Fibroblast of skin of right quadriceps (primary cell): ENCODE measurements at places on chromosomes 5 and 9.
A peak's percentile ranks its signal among the peaks of the same experiment; 100 is the strongest.

DNA sequence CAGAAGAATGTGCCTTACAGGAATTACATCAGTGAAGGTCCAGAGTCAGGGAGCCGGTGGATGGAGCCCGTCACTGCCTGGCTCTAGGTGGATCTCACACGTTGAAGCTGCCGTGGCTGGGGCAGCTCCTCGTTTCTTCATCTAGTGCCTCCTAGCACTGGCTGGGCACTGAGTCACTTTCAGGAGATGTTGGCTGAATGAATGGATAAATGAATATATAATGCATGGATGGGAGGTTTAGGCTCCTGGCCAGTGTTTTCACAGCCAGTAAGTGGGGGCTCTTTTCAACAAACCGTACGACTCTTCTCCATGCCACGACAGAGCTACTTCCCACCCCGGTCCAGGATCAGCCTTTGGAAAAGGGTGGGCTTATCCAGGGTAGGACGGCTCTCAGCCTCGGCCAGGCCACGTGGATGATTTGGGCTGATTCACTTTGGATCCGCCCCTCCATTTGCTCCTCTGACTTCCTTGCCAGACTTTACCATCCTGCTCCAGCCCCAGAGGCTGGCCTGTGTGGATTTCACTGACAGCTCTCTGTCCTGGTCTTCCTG, 1.3 kb upstream of the SH3PXD2B start:
- peak; percentile 69 for DNase-seq

DNA sequence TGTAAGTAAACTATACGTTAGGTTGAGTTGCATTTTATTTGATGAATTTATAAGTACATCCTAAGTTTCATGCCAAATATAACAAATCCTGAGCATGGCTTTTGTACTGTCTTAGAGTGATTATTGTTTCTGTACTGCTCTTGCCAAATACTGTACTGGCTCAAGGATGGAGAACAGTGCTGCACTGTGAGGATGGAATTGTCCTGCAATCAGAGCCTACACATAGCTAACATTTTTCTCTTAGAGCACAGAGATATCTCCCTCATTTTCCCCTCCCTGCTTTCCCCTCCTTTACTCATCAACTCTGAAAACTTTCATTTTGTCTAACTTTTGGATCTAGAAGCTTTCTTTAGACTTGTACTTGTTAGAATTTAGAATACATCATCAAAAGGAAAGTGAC, 28.3 kb downstream of the LRRC70 start:
- no peak for DNase-seq

GRCh38 chr5:124692324-124692723, 54.1 kb downstream of the ZNF608 start:
- DNase-seq: peak; percentile 90

DNA sequence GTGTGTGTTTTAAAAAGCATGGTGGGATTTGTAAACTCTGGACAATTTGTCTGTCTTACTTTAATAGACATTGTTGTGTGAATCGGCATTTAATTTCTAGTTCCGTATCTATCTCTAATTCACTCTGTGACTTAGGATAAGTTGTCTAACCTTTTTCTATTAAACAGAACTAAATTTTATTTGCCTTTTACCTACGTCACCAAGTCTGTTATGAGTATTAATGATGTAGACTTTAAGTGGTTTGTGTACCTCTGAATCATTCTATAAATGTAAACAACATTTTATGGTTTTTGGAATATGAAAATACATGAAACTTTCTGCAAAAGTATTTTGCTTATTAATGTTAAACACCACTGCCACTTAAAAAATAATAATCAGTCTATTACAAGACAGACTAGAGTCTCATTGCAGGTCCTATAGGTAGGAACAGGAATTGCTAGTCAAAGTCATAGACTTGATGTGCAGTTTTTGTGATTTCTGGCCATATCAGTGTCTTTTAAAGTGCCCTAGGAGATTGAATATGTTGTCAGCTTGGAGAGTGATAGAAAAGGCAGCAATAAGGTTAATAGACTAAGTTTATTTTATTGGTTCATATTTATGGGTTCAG, 5.6 kb downstream of the RBM27 start:
- DNase-seq: no peak

DNA sequence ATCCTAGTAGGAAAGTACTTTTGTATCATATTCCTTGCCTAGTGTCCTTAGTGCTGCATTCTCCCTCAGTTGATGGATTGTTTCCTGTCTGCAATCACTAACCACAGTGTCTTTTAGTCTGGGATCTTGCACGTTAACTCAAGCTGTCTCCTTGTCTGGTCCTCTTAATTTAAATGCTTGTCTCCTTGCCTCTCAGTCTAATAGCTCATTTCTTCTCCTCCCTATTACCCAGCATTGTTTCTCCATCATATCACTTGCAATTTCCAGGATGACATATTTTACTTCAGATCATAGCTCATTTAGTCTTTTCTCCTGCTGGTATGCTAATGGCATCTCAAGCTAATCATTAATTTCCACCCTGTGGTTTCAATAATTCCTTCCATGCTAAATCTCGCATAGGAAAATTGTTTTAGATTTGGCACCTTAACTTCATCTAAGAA, 2052.0 kb upstream of the C9orf72 start:
- DNase-seq: peak; percentile 87
